RWPE2 (cell line): ENCODE measurements at places on chromosomes 12 and 14.

DNA sequence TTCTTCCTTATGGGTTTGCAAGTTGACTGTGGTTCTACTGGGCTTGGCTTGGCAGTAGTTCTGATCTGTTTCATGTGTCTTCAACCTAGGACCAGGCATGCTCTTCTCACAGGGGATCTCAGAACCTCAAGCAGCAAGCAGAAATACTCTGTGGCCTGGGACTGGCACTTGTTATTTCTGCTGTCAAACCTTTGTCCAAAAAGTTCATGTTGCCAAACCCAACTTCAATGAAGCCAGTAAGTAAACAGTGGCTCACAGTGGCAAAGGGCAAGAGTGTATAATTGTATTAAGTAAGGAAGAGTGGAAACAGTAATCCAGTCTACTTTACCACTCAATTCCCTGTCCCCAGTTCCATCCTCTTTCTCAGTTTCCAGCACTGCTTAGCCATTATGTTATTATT lies 15.7 kb upstream of the HMGA2 start:
- no peak for DNase-seq

GRCh38 chr12:66168410-66168809 lies 1.4 kb downstream of the TMBIM4 start:
- no peak for DNase-seq

DNA sequence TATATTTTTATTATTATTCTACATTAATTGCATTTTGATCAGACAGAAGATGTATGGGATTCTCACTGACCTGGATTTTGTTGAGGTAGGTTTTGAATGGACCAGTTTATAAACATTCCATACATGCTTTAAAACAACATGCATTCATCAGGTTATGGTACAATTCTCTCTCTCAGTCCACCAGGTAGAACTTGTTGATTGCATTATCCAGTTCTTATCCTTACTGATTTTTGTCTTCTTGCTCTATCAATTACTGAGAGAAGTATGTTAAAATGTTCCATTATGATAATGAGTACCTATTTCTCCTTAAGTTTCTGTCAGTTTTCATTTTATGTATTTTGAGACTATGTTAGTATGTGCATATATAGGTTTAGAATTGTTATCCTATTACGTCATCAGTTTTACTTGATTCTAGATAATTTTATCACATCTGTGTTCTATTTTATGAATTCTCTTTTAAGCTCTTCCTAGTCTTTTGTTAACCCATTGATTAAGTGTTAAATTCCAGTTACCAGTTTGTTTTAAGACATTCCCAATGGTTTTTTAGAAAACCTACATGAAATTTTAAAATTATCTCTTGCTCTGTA lies 50.6 kb downstream of the EP400 start:
- no peak for DNase-seq

DNA sequence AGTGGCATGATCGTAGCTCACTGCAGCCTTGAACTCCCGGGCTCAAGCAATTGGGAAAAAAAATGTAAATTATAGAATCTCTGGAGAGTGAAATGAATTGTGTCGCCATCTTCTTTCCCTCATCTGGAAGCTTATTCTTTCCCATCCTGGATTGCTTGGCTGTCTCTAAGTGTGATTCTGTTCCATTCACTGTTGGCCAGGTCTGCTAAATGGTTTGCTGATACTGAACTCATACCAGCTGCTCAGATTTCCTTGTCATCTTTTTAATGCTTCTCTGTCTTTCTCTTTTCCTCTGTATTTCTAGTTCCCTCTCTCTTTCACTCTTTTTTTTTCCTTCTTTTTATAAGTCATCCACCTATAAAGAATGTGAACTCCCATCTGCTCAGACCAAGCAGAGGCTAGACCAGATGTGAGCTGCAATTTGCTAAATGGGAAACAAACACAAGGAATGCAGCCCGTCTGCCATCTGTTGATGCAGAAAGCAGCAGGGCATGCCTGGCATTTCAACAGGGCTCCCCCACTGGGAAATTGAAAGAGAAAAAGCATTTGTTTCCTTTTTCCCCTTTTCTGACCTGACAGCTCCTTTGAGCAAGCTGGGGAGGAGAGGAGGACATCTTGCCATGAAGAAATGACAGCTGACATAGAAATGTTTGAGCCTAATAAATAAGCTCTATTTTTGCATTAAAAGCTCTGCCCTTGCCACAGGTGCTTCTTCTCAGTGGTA lies 1823.6 kb upstream of the FLRT2 start:
- no peak for DNase-seq

DNA sequence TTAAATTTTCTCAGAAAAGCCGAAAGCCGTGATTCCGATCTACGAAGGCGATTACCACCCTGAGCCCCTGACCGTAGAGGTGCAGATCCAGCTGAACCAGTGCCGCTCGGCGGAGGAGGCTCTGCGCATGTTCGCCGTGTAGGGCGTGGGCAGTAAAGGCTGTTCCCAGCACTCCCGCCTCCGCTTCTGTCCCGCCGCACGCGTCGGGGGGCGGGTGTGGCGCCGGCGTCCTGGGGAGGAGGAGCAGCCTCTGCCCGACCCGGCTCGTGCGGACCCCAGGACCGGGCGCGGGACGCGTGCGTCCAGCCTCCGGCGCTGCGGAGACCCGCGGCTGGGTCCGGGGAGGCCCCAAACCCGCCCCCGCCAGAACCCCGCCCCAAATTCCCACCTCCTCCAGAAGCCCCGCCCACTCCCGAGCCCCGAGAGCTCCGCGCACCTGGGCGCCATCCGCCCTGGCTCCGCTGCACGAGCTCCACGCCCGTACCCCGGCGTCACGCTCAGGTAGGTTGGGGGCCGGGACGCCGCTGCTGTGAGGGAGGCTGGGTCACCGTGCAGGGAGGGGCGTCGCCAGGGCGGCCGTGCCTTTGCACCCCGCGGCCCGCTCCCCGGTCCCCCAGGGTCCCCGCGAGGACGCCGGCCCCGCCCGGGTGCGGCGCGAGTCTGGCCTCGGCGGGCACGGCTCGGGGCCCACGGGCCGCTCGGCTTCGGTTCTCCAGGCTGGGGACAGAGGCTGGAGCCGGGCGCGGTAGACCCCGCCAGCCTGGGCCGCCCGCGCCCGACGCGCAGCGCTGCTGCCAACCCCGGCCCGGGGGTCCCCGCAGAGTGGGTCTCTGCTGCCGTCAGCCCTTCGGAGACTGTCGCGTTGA lies at the start of gene B3GNT4:
Gene B3GNT4 (plus strand): TSS at position 409 of the 866 bp plus-strand sequence. CDS start 910 bp downstream, outside the sequence.
- DNase-seq = no peak

- no peak for DNase-seq
Observed at GRCh38 chr14:67622675-67623074, 3.0 kb downstream of the ARG2 start.

GRCh38 chr12:69553628-69554248 lies 31.5 kb upstream of the CCT2 start:
- no peak for DNase-seq

DNA sequence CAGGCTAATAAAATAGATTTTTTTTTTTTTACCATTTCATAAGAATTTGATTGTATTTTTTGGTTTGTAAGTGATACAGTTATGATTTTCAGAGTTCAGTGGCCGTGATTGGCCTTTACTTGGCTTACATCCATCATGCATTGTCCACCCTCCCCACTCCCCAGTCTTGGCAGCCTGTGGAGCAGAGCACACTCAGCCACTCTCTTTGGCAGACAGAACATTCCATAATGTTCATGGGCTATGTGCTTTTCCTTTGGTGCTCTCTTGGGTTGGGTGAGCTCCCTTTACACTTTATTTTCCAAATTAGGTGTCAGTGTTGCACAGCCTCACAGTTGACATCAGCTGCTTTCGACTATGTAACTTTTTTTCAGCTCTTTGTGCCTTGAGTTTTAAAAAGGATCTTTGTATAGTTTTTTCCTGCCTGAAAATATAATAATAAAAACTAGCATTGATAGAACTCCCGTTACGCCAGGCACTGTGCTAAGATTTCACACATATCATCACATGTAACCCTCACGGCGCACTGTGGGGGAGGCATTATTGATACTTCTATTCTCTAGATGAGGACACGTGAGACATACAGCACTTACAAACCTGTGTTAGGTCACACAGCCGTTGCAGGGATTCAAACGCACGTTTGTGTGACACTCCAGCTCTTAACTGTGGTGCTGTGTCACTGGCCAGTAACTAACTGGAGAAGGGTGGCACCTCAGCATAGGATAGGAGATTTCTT lies 21.5 kb downstream of the SUDS3 start:
- no peak for DNase-seq

- DNase-seq = no peak
Observed at GRCh38 chr12:122842505-122843405, 7.5 kb downstream of the HIP1R start.

GRCh38 chr12:57755454-57756372 lies 810 bp downstream of the MARCHF9 start:
- DNase-seq = no peak

GRCh38 chr14:38129705-38130104 lies 78.0 kb upstream of the SSTR1 start:
- no peak for DNase-seq

- DNase-seq = no peak
Observed at GRCh38 chr14:20472536-20473169, 3.4 kb downstream of the PNP start.

GRCh38 chr14:51512316-51512715 lies 139.4 kb upstream of the FRMD6 start:
- DNase-seq = no peak

DNA sequence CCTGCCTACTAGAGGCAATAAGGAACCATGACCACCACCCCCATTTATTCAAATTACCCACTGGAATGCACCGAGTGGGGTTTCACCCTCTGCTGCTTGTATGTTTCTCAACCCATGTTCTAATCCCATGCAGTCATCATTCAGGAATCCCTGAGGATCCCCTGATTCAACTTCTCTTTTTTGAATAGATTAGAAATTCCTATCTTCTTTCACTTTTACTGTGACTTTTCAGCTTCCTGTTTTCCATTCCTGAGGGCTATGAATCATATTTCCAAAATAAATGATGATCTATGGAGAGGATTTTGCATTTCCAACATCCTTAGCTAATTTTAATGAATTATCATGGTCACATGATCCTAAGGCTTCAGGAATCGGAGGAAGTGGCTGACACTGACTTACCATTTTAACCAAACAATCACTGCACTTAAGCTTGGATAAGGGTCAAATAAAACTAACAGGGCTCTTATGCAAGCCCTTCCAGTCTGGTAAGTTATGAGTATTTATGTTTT lies 19.4 kb upstream of the P2RX4 start:
- DNase-seq = no peak

- no peak for DNase-seq
Observed at GRCh38 chr14:32085845-32086383, 8.8 kb downstream of the ARHGAP5 start.

DNA sequence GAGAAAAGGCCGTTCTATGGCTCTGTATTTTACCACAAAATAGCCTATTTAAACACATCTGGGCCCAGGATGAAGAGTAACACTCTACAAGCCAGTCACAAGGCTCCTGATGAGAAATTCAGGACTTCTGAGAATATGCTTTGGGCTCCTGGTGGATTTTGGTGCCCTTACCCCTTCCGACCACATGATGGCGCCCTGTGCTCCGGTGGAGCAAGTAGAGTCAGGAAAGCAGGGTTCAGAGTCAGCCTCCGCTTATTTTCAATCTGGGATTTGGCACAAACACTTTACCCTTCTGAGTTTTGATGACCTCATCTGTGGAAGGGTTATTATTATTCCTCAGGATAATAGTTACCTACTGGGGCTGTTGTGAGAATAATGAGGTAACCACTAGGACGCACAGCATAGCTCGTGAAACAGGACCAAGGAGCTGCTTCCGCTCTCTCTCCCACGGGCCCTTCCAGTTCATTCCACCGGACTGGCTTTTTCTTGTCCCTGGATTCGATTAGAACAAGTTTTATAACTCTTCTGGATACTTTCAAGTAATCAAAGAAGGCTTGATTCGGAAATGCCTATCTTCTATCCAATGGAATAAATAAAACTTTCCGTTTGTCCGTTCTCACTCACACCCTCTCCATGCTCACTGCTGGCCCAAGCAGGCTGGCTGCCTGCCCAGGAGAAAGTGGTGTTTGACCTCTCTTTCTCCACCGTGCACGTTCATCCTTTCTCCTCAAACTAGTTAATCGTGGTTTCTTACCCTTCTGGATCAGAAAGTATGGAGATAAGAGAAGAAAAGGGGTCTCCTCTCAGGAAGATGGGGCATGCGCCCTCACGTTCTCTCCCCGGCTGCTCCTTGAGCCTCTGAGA lies 104.6 kb downstream of the GALC start:
- DNase-seq = no peak

- DNase-seq = no peak
Observed at GRCh38 chr14:93729993-93730392, 58.3 kb downstream of the PRIMA1 start.

GRCh38 chr12:28563286-28563685 lies 373.0 kb downstream of the CCDC91 start:
- no peak for DNase-seq

DNA sequence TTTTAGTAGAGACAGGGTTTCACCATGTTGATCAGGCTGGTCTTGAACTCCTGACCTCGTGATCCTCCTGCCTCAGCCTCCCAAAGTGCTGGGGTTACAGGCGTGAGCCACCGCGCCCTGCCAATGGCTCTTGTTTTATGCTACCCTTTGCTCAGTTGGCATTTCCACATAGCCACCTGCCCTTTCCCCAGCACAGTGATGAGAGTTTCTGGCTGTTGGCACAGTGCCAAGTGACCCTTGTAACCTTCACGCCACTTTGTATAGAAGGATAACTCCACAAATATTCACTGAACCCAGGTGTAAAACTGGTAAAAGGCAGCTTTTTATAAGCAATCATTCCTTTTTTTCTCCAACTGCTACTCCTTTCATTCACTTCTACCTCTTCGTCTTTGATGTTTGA lies 18.5 kb upstream of the CCDC175 start:
- no peak for DNase-seq

GRCh38 chr12:92977326-92977725 lies 48.2 kb upstream of the EEA1 start:
- DNase-seq = no peak

GRCh38 chr14:76053572-76054355 lies 68.2 kb downstream of the IFT43 start:
- DNase-seq = no peak

DNA sequence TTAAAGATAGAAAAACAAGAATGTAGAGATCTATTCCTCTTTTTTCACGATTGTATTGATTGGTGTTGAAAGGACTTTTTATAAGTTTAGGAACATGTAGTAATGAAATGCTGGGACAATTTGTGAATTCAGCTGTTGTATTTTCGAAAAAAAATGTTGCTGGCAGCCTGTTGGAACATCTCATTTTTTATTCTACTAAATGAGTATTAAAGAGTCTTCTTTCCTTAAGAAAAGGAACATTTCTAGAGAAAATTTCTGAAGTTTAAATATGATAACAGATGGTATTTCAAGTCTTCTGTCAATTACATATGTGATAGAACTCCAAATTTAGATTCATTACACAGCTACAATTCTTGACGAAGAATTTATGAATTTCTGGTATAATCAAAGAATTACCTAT lies 189.6 kb downstream of the TMEM117 start:
- DNase-seq = no peak

GRCh38 chr12:53211476-53212381 lies 4.7 kb upstream of the ITGB7 start:
- DNase-seq = no peak

- no peak for DNase-seq
Observed at GRCh38 chr12:120110550-120111501, 5.7 kb downstream of the RAB35 start.
